Astrocyte (in vitro differentiated cells and primary cell): ENCODE measurements at places on chromosomes 7 and 10.

DNA sequence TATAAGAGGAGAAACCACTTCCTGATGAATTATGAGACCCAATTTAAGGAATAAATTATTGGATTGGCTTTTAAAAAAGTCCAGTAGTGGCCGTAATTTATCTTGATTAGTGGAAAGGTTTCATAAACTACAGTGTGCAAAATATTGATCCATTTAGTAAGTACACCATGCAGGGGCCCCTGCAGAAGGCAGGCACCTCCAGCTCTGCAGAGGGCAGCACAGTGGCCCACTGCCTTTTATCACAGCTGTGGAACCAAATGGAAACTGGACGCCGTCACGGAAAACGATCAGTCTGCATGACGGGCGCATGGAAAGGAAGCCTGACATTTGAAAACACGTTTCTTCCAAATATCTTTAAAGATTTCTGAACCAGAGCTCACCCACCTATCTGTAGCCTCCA is 204.0 kb downstream of the DPP6 start:
- no peak for DNase-seq

DNA sequence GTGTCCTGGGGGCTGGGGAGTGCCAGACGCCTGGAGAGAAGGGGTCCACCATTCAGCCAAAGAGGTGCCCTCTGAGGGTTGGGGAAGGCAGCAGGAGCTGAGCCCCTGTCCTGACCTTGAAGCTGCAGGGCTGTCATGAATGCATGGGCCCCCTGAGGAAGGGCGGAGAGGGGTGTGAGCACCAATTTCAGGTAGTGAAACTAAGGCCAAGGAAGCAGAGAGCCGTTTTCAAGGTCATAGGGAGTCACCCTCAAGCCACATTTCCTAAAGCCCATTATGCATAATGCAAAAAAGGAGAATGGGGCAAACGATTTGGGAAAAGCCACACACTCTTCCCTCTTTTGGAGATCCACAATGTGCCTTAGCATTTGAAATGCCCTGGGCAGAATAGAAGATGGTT is 37.2 kb downstream of the FIGNL1 start:
- no peak for DNase-seq

GRCh38 chr7:19463581-19463980 is 245.3 kb downstream of the POLR1F start:
- DNase-seq, result no peak

DNA sequence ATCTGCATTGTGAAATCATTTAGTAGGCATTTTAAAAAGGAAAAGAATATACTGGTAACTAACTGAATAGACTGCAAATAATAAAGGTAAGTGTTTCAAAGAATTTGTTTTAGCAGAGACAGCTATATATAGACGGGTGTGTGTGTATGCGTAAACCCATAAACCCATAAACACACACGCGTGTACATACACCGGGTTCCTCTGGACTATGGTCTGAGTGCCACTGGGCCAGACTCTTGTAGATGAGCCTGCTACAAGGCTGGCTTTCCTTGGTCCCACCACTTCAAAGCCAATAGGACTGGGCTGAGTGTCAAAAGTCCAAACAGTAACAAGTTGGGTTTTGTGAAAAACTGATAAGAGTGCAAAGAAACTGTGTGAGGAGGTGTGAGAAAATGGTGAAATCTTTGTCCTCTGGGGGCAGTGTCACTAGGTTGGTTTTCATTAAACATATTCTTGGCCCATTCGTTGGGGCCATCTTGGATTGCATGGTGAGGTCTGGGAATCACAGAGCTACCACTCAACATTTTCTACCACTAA is 39.8 kb downstream of the GNA12 start:
- DNase-seq, result no peak

GRCh38 chr10:95783741-95784140 is 27.8 kb downstream of the ENTPD1 start:
- DNase-seq, result no peak

DNA sequence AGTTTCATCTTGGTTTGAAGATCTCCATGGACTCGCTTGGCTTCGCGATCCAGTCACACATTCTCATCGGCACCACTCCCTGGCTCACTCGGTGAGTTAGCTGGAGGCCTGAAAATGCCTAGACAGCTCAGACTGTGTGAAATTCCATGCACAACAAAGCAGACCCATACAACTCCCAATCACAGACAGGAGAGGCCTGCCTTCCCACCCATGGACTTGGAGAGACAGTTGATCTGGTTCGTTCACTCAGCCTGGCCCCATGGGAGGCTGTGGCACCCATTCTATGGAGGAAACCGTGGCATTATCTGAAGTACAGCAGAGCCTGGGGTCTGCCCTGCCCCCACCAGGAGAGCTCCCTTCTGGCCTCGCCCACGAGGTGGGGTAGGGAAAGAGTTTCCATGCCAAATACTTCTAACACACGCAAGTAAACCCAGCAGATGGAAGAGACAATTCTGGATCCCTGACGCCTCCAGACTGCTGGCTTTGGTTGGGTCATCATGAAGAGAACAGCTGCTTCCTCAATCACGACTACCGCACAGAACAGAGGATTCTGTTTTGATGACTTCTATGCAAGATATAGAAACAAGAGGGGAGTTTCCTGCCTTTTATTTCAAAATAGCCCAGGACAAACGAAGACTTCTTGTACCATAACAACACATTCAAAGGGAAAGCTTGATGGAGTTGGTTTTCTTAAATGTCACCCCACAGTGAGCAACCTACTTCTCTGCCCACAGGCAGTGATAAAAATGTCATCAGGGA is 15.9 kb downstream of the FAM53B start:
- no peak for DNase-seq

DNA sequence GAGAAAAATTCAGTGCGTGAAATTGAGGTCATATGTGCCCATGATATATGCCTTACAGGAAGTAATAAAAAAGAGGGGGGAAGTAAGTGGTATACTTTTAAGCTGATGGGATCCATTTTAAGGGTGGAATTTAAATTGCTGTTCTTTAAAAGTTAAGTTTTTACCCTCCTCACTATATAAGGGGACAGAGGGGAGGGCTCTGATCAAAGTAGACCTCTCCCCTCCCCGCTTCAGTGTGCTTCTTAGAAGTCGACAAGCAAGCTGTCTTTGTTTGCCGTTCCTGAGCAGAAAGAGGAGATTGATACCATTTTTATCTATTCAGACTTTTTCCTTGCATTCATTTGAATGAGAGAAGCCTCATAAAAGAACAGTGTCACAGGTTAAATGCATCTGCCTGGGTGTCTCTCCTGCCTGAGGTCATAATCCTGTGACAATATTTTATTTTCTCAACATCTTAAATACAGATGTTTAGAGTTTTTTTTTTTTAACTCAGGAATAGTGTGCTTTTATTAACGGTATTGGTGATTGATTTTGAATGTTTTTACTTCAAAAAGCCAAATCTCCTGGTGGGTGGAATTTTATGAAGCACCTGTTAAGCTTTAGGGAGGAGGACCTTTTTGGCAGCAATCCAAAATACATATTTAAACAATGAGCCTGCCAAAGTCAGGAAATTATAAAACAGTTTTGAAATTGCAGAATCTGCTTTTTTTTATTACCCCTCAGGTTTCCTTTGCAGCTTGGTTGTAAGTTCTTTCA is 141.7 kb downstream of the KAT6B start:
- DNase-seq, result no peak

DNA sequence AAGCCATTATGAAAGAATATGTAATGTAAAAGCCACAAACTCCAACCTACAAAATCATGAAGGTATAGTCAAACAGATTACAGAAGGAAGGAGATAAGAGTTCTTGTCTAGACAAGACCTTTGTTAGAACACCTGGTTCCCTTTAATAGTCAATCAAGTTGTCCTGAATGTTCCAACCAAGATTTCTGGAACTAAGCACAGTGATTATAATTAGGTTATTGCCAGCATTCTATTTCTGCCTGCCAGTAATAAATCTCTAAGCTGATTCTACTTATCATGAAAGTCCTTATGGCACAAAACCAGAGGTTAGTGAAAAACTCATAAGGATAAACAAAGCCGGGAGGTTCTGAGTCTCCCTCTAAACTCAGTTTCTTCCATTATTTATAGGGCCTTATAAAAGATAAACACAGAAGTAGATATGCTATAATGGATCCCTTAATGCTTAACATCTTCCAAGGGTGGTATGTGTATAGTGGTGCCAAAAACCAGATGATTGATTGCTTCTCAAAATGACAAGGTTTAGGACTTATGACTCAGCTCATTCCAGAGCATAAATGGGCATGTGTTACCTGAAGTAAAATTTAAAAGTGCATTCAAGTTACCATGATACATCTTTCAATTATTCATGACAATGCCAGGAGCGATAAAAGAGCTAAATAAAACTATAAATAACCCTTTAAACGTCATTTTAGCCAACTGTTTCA is 237.2 kb downstream of the CSTF2T start:
- peak; percentile 40 for DNase-seq

GRCh38 chr10:66218981-66219587 is 706.8 kb upstream of the LRRTM3 start:
- DNase-seq, result peak; percentile 1

- peak; percentile 72 for DNase-seq
These were observed 31.2 kb downstream of the SMNDC1 start for GRCh38 chr10:110273474-110273873.

GRCh38 chr7:24036033-24036412 is 248.0 kb upstream of the NPY start:
- DNase-seq, result no peak
